Astrocyte (in vitro differentiated cells and primary cell): ENCODE measurements at places on chromosomes 4 and X. TPM values are rescaled to one million over a fixed set of nuclear protein-coding genes. Genes with fewer than 3 reads are reported as not detected.

Gene F9
- not detected in 2 replicates for total RNA-seq

Gene CYSLTR1
- not detected in 2 replicates for total RNA-seq

Gene ZNF157
- total RNA-seq, result 0.17 and 0.54 TPM in 2 replicates

- H3K4me3 ChIP-seq, result no peak overlapping the region
- no peaks in the 10 kb centered on the region for H3K36me3 ChIP-seq
- H3K27me3 ChIP-seq, result no peaks in the 10 kb centered on the region
These were observed 118.9 kb upstream of the FSTL5 start for GRCh38 chr4:162282684-162283083.

- no peaks in the 10 kb centered on the region for H3K27me3 ChIP-seq
- H3K4me1 ChIP-seq, result no peaks in the 10 kb centered on the region
- no peak overlapping the region for H3K4me3 ChIP-seq
- H3K27ac ChIP-seq, result no peak overlapping the region
- H3K36me3 ChIP-seq, result no peaks in the 10 kb centered on the region
- peak; percentile 14 for DNase-seq
These were observed 109.9 kb downstream of the TLL1 start for GRCh38 chr4:165982934-165983333.

DNA sequence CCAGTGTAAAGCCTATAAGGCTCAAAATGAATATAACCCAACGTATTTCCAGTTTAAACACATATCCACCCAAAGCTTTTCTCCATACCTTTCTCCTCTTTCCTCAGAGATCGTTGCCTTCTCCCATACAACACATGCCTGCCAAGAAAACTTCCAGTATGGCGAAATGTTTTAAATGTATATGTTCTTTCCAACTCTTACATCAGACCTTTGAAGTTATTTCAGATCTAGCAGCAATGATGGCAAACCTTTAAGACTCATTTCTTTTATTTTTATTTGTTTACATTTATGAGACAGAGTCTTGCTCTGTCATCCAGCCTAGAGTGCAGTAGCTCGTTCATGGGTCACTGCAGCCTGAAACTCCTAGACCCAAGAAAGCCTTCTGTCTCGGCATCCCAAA lies 265.4 kb downstream of the BMPR1B start:
- no peak overlapping the region for H3K27ac ChIP-seq
- no peaks in the 10 kb centered on the region for H3K4me1 ChIP-seq
- H3K4me3 ChIP-seq, result no peak overlapping the region
- no peaks in the 10 kb centered on the region for H3K36me3 ChIP-seq
- no peak for DNase-seq

DNA sequence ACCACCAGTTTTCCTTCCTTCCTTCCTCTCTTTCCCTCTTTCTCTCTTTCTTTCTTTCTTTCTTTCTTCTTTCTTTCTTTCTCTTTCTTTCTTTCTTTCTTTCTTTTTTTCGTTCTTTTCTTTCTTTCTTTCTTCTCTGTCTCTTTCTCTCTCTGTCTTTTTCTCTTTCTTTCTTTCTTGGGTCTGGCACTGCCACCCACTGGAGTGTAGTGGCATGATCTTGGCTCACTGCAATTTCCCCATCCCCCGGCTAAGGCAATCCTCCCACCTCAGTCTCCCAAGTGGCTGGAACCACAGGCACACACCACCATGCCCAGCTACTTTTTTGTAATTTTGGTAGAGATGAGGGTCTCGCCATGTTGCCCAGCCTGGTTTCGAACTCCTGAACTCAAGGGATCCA lies 51.6 kb upstream of the NHS start:
- no peaks in the 10 kb centered on the region for H3K4me1 ChIP-seq
- no peak overlapping the region for H3K27ac ChIP-seq
- no peaks in the 10 kb centered on the region for H3K36me3 ChIP-seq
- no peaks in the 10 kb centered on the region for H3K27me3 ChIP-seq
- H3K4me3 ChIP-seq, result no peak overlapping the region

GRCh38 chrX:9393571-9393970 lies 71.3 kb upstream of the TBL1X start:
- no peak overlapping the region for H3K4me3 ChIP-seq
- H3K36me3 ChIP-seq, result no peaks in the 10 kb centered on the region
- no peak for DNase-seq
- no peaks in the 10 kb centered on the region for H3K27me3 ChIP-seq
- H3K27ac ChIP-seq, result no peak overlapping the region

GRCh38 chrX:71871367-71871766 lies 39.3 kb upstream of the NHSL2 start:
- peak; percentile 85 for DNase-seq
- peak overlapping the region; percentile 63 for H3K27ac ChIP-seq
- H3K36me3 ChIP-seq, result no peaks in the 10 kb centered on the region
- H3K27me3 ChIP-seq, result peaks cover 2% of the 10 kb centered on the region

GRCh38 chr4:69763233-69763632 lies 2.8 kb upstream of the SULT1B1 start:
- no peaks in the 10 kb centered on the region for H3K27me3 ChIP-seq
- DNase-seq, result no peak
- H3K36me3 ChIP-seq, result no peaks in the 10 kb centered on the region
- H3K4me1 ChIP-seq, result peaks cover 4% of the 10 kb centered on the region

- DNase-seq, result no peak
- no peaks in the 10 kb centered on the region for H3K36me3 ChIP-seq
- H3K4me3 ChIP-seq, result no peak overlapping the region
- no peaks in the 10 kb centered on the region for H3K27me3 ChIP-seq
- H3K4me1 ChIP-seq, result no peaks in the 10 kb centered on the region
- no peak overlapping the region for H3K27ac ChIP-seq
These were observed 933.5 kb downstream of the C4orf33 start for GRCh38 chr4:130029442-130029841.

GRCh38 chr4:33067221-33067620 lies 2347.1 kb downstream of the PCDH7 start:
- no peaks in the 10 kb centered on the region for H3K36me3 ChIP-seq
- peaks cover 14% of the 10 kb centered on the region for H3K4me1 ChIP-seq
- no peak for DNase-seq
- H3K27ac ChIP-seq, result no peak overlapping the region
- no peak overlapping the region for H3K4me3 ChIP-seq

DNA sequence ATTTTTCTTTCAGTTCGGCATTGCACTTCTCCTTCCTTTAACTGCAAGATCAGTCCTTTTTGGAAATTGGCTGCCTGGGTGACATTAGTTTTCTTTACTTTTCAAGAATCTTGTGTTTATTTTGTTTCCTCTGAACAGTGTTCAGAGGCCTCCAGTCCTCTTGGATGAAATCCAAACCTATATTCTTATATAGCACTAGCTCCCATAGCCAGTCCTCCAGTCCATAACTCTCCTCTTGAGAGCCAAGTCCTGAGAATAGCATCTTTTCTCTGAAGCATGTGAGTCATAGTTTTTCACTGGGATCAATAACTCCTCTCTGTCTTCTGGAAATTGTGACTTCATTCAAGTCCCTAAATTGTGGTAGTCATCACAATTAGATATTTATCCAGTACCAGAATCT lies 357.5 kb downstream of the RAPGEF2 start:
- no peak overlapping the region for H3K27ac ChIP-seq
- no peaks in the 10 kb centered on the region for H3K4me1 ChIP-seq
- H3K36me3 ChIP-seq, result no peaks in the 10 kb centered on the region
- peak; percentile 14 for DNase-seq

- DNase-seq, result peak; percentile 94
- peaks cover 18% of the 10 kb centered on the region for H3K4me1 ChIP-seq
- no peaks in the 10 kb centered on the region for H3K36me3 ChIP-seq
- peak overlapping the region; percentile 90 for H3K27ac ChIP-seq
These were observed 206.3 kb downstream of the CBR4 start for GRCh38 chr4:168803732-168804131.

- H3K27ac ChIP-seq, result no peak overlapping the region
- no peaks in the 10 kb centered on the region for H3K27me3 ChIP-seq
- H3K4me3 ChIP-seq, result no peak overlapping the region
- no peak for DNase-seq
These were observed 209.3 kb downstream of the UGT8 start for GRCh38 chr4:114807759-114808404.

DNA sequence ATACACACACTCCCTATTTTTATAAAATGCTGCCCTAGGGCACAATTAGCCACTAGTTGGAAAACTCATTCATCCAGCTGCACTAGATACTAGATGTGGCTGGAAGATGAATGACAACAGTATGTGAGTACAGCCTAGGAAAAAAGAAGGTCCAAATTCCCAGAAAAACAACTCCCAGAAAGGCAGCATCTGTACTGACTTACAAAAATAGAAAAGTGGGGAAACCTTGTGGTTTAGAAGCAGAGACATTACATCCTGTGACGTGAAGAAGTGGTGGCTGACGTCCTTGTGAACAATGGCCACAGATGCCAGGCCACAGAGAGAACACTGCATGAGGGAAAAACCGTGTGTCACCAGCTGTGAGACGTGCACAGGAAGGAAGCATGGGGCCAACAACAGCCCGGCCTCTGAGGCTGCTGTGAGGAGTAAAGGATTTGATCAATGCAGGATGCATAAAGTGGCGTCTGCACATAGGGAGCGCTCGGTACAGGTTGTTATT lies 81.2 kb downstream of the SPRY1 start:
- H3K4me3 ChIP-seq, result no peak overlapping the region
- H3K27ac ChIP-seq, result no peak overlapping the region
- H3K4me1 ChIP-seq, result peaks cover 15% of the 10 kb centered on the region
- DNase-seq, result peak; percentile 66
- no peaks in the 10 kb centered on the region for H3K27me3 ChIP-seq

GRCh38 chr4:73612032-73612431 lies 8.2 kb downstream of the RASSF6 start:
- no peaks in the 10 kb centered on the region for H3K36me3 ChIP-seq
- DNase-seq, result no peak
- no peak overlapping the region for H3K27ac ChIP-seq
- H3K4me3 ChIP-seq, result no peak overlapping the region
- H3K4me1 ChIP-seq, result no peaks in the 10 kb centered on the region

DNA sequence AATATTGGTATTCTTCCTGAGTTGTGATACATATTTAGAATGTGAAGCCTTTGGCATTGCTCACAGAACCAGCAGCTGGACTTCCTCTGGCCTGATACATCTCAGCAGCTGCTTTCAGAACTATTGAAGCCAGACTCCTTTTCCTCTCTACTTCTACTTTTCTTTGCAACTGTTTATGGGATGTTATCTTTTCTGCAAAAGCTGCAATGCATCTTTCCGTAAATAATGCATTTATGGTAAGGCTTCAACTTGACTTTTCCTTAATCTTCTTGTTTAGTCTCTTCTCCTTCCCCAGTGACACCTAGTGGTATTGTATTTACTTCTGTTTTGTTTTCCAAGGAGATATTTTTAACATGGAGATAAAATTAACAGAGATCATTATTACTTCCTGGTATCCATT lies 1548.7 kb downstream of the PCDH7 start:
- no peaks in the 10 kb centered on the region for H3K36me3 ChIP-seq
- no peaks in the 10 kb centered on the region for H3K27me3 ChIP-seq
- DNase-seq, result no peak
- H3K4me3 ChIP-seq, result no peak overlapping the region

DNA sequence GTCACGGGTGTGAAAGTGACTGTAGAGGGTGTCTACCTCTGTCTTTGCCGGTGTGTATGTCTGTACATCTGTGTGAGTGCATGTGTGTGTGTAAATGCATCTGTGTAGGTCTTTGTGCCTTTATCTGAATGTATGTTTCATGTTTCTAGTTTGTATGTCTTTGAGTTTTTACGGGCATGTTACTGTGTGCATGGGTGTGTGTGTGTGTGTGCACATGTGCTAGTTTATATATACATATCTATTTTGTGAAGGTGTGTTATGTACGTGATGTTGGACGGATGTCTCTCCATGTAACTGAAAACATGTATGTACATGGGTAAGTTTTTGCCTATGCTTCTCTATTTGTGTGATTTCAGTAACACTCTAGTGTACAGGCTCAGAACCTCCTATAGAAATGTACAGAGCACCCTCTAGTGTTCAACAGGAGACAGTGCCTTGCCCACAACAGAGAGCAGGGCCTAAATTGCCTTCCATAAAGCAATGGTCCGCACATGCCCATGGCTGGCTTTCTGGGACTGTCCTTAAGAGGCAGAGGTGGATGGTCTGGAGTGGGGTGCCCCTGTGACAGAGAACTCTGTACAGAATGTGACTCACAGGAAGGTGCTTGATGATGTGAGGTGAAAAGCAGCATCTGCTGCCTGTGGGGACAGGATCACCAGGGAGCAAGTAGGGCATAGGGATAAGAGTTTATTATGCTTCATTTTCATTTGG lies 343.5 kb downstream of the RAPGEF2 start:
- H3K36me3 ChIP-seq, result no peaks in the 10 kb centered on the region
- no peak overlapping the region for H3K4me3 ChIP-seq
- peak; percentile 68 for DNase-seq
- no peak overlapping the region for H3K27ac ChIP-seq
- H3K4me1 ChIP-seq, result no peaks in the 10 kb centered on the region

GRCh38 chr4:169909897-169910296 lies 116.3 kb downstream of the MFAP3L start:
- DNase-seq, result no peak
- no peaks in the 10 kb centered on the region for H3K36me3 ChIP-seq
- H3K27me3 ChIP-seq, result no peaks in the 10 kb centered on the region
- no peak overlapping the region for H3K4me3 ChIP-seq
- H3K4me1 ChIP-seq, result no peaks in the 10 kb centered on the region
- H3K27ac ChIP-seq, result no peak overlapping the region

- H3K36me3 ChIP-seq, result no peaks in the 10 kb centered on the region
- H3K4me1 ChIP-seq, result no peaks in the 10 kb centered on the region
- no peak for DNase-seq
- peaks cover 2% of the 10 kb centered on the region for H3K27me3 ChIP-seq
These were observed 223.1 kb upstream of the TAPT1 start for GRCh38 chr4:16449406-16449805.

GRCh38 chr4:169341490-169341889 lies 70.7 kb upstream of the SH3RF1 start:
- peaks cover 46% of the 10 kb centered on the region for H3K4me1 ChIP-seq
- no peaks in the 10 kb centered on the region for H3K36me3 ChIP-seq
- peak; percentile 98 for DNase-seq

- DNase-seq, result no peak
- H3K27ac ChIP-seq, result no peak overlapping the region
- H3K4me1 ChIP-seq, result peaks cover 3% of the 10 kb centered on the region
- H3K27me3 ChIP-seq, result no peaks in the 10 kb centered on the region
- H3K36me3 ChIP-seq, result no peaks in the 10 kb centered on the region
These were observed 13.4 kb downstream of the PJA1 start for GRCh38 chrX:69151866-69152284.

GRCh38 chr4:2944091-2944482 lies 19.1 kb downstream of the NOP14 start:
- H3K27ac ChIP-seq, result no peak overlapping the region
- H3K4me3 ChIP-seq, result no peak overlapping the region
- H3K4me1 ChIP-seq, result peaks cover 5% of the 10 kb centered on the region
- H3K36me3 ChIP-seq, result peaks cover 58% of the 10 kb centered on the region
- H3K27me3 ChIP-seq, result no peaks in the 10 kb centered on the region

- DNase-seq, result no peak
- no peaks in the 10 kb centered on the region for H3K27me3 ChIP-seq
- H3K27ac ChIP-seq, result no peak overlapping the region
- no peaks in the 10 kb centered on the region for H3K36me3 ChIP-seq
- H3K4me1 ChIP-seq, result no peaks in the 10 kb centered on the region
These were observed 466.4 kb downstream of the DMD start for GRCh38 chrX:32744921-32745320.

DNA sequence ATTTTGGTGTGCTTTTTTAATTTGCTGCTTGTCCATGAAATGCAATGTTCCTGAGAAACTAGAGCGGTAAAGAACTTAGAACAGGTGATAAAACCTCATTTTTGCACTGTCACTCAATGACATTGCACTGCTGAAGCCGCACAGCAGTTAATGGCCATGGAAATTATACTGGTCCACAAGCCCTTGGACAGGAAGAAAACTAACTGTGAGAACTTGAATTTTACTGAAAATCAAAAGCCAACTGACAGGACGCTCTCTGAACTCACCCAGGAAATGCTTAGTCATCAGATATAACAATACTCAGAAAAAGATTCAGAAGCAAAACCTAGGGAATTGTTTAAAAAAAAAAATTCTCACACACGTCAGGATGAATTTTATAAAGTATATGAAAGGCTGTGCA lies 246.4 kb upstream of the SLC7A11 start:
- H3K36me3 ChIP-seq, result no peaks in the 10 kb centered on the region
- H3K4me3 ChIP-seq, result no peak overlapping the region
- no peaks in the 10 kb centered on the region for H3K4me1 ChIP-seq
- no peak overlapping the region for H3K27ac ChIP-seq
- DNase-seq, result no peak
- H3K27me3 ChIP-seq, result no peaks in the 10 kb centered on the region
